Stimulated activated CD4-positive, alpha-beta T cell treated with anti-CD3 and anti-CD28 coated beads, Interleukin-4, amount 100 ng/mL, for 4 hours (primary cell): ENCODE measurements at places on chromosomes 7 and 10.

DNA sequence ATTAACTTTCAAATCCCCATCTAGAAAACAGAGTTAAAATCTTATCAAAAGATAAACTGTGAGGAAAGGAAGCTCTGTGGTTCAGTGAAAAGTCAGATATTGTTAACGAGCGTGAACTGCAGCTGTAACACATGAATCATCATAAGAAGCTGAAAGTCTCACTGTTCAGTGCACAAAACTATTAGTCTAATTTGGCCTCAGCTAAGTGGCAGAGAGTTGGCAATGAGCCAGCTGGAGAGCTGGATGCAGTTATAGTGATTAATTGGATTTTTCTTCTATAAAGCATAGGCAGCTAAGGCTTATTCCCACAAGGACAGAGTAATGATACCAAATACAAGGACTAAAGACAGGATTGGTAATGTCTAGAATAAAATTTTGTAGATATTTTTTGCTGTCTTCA, 101.1 kb upstream of the ABCB5 start:
- no peak for DNase-seq

GRCh38 chr7:87253589-87254087, 34.1 kb upstream of the TMEM243 start:
- no peak for DNase-seq

- no peak for DNase-seq
Observed at GRCh38 chr7:112080441-112080840, 125.8 kb downstream of the DOCK4 start.

GRCh38 chr7:2572101-2572842, 13.5 kb downstream of the IQCE start:
- DNase-seq: no peak

DNA sequence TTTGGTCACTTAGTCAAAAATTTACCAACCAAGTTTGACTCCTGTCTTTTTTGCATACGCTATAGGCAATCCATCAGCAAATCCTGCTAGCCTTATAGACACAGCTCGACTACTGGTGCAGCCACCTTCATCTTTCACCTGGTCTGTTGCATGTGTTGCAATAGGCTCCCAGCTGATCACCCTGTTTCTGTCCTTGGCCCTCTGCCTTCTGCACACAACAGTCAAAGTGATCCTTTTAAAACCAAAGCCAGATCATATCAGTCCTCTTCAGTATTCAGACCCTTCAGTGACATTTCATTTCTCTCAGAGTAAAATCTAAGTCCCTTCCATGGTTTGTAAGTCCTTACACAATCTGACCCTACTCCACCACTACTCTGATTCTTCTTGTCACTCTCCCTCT, 10.9 kb upstream of the CDK6 start:
- DNase-seq: no peak

DNA sequence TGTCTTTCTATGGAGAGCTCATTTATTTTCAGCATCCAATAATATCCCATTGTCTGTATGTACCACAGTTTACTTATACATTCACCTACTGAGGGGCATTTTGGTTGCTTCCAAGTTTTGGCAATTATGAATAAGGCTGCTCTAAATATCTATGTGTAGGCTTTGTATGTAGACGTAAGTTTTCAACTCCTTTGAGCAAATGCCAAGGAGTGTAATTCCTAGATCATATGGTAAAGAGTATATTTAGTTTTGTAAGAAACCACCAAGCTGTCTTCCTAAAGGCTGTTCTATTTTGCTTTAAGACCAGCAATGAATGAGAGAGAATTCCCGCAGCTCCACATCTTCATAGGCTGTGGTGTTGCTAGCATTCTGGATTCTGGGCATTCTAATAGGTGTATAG, 259.8 kb downstream of the DIP2C start:
- DNase-seq: no peak

DNA sequence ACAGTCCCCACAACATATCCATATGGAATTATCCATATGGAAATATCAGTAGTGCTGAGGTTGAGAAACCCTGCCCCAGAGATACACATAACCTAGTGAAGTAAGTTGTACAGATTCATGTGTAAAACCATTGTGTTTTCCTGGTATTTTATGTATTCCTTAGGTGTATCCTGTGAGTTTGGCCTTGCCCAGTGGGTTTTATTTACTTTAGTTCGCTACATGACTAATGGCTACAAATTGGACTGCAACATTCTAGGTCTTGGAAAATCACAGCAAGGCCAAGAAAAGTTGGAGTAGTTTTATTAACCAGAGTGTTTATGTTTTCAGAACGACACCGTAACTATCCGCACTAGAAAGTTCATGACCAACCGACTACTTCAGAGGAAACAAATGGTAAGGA, 1.4 kb downstream of the RPS24 start:
- no peak for DNase-seq

DNA sequence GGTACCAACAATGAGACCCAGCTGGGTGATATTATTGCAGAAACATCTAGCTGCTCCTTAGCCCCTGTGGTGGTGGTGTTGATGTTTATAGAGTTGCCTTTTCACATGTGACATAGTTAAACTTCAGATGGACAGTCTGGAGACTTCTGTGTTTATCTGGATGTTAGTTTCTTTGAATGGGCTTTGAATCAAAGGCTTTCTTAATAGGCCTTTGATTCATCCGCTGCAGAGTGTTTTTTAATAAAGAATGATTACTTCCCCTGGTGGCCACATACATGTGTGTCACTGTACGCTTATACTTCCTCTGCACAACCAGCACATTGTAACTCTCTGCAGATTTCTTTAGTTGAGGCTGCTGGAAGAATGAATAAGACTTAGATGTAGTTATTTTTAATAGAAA, 221.0 kb downstream of the DYNC1I1 start:
- DNase-seq: no peak

DNA sequence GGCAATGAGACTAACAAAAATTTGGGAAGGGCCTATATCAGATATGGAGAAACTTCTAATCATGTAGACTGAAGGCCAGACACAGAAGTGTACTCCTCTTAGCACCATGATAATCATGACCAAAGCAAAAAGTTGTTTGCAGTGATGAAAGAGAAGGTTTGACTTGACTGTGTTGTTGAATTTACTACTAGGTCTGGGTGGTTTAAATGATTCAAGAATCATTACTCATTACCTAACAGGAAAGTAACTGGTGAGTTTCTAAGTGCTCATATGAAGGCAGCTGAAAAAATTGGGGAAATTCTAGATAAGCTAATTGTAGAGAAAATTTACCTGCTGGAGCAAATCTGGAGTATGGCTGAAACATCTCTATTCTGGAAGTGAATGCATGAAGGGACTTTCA, 451.5 kb upstream of the SORCS1 start:
- DNase-seq: no peak

GRCh38 chr7:70787286-70787685, 344.7 kb upstream of the GALNT17 start:
- DNase-seq: no peak

- DNase-seq: no peak
Observed at GRCh38 chr7:70177166-70177565, 578.9 kb downstream of the AUTS2 start.

GRCh38 chr10:102040305-102041050, 15.5 kb downstream of the ARMH3 start:
- no peak for DNase-seq

DNA sequence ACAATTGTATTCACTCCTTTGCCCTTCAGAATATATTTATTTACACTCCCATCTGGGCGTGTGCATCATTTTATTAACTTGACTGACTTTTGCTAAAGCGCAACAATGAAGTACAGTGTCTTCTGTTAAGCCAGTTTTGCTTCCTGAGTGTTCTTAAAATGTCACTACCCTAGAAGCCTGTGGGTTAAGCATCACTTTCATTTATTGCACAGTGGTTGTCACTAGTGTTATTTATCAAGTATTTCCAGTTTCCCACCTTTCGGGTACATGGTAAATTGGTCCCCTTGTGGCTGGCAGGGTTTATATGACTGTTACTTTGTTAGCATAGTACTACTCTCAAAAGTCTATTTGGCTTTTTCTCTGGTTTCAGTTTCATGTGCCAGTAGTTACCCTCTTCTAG, 3.3 kb downstream of the HILPDA start:
- no peak for DNase-seq

- DNase-seq: no peak
Observed at GRCh38 chr7:88337572-88337971, 30.9 kb upstream of the STEAP4 start.

DNA sequence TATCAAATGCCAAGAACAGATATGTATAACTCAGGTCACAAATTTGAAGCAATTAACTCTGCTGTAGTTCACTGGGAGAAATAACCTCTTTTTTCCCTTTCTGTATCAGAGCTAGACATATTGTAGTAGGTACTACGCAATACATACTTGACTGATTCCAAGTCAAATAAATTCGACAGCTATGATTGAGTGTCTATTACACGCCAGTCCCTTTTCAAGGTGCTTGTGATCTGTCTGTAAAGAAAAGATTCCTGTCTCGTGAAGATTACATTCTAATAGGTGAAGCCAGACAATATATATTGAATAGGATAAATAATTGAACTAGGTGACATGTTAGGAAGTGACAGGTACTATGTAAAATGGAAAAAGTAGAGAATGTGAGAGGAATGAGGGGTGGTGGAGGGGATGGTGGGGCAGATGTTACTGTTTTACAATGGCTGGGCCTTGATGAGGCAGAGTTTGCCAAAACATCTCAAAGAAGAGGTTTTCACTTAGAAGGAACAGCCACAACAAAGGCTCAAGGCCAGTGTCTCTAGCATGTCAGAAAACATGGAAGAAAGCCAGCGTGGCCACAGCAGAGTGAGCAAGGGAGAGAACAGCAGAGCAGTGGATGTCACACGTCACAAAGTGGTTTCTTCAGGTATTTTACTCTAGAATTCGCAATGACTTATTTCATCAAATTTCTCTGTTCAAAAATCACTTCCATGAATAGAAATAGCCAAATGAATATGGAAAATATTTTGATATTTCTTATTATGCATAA, 282.6 kb upstream of the CACNA2D1 start:
- DNase-seq: no peak
